ENCODE measurements at places on chromosomes 6 and 20.

DNA sequence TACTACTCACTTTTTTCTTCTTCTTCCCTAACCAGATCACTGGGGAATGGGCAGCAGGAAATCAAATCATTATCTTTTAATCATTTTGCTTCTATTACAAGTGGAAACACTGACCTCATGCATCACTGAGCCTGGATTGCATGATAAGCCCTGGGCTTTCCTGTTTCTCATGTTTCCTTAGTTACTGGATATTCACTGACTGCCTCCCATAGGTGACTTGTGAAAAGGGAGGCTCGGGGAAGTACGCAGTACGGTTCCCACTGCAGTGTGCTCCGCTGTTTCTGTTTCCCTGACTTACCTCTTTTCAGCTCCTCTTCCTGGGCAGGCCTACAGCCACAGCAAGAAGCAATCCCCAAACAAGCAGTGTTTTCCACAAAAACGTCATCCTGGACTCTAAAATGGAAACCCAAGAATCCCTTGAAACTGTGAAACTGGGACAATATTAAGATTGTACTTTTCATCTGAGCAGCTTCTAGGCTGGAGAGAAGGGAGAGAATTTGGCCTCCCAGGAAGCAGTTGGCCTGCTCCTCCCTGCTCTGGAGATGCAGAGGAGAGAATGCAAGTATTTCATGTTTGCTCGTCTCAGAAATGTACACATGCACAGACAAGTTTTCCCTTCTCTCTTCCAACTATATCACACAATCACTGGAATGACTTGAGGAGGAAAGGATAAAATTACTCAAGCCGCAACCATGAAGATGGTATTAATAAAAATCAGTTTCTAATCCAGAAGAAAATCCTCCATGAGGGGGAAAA lies 13.1 kb downstream of the BTNL2 start:
- DNase-seq, result no peak

DNA sequence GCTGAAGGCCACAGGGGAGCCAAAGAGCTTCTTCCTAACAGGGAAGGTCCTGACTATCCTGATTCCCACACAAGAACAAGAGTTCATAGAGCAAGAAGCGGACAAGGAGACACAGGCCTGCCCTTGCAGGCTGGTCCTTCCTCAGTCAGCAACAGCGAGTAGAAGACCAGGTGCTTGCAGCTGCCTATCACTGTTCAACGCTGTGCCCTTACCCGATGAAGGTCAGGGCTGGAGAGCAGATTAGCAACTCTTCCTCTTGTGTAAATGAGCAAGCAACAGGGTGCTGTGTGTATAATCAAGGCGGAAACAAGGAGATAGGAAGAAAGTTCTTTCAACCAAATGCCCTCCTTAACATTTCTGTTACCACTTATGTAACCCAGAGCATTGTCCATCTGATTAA lies 115.3 kb upstream of the SPACA1 start:
- DNase-seq, result no peak

DNA sequence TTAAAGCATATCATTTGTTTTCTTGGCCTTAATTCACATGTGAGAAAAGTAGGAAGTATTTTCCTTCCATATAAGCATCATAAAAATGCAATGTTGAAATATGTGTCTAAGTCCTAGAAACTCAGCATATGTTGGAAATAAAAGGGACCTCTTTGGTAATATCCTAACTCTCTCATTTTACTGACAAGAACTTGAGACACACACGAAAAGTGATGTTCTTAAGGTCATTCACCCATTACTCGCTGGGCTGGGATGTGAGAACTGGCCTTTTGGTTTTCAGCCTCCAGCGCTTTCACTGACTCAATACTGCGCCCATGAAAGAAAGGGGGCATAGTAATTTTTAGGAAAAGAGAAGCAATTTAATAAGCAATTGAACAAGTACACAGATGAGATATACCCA lies 153.5 kb upstream of the SCGN start:
- DNase-seq, result no peak

DNA sequence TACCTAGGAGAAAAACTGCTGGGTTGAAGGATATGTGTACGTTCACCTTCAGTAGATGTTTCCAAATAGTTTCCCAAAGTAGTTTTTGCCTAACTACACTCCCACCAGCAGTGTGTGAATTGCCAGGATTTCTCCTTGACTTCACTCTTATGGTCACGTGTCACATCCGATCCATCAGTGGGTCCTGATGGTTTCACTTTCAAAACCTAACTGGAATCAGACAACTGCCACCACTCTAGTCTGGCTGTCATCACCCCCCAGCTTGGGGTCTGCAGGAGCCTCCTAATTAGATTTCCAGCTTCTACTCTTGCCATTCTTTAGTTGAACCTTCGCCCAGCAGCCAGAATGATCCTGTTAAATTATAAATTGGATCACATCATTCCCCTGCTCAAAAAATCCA lies 8.5 kb upstream of the SLC12A5 start:
- DNase-seq, result no peak

DNA sequence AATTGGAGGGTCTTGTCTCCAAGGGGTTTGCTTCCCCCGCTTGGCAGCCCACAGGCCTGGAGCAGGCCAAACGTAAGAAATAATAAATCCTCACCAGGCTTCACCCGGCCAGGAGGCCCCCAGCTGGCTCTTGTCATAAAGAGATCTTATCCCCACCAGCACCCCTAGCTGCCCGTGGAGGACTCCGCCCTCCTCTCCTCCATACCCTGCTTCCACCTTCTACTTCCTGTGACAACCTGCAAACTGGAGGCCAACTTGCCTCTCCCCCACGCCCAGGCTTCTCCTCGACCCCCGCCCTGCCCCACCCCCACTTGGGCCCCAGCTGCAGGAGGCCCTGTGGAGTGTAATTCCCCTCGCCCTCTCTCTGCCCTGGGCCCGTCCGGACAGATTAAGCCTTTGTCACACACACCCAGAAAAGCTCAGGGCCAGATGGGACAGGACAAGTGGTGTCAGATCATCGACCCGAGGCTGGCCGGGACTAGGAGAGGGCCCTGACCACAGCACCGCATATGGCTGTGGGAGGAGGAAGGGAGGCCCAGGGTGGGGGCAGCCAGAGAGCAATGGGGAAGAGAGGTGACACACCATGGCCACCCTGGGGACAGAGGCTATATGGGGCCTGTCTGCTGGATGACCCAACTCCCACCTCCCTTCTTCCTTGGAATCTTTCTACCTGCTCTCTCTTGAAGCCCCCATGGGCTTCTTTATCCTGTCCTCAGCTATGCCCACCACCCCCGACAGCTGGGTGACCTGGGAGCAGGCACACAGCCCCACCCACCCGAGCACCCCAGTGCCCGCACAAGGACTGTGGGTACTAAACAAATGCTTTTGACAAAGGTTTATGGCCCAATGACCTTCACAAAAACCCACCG lies 3.9 kb downstream of the NOL4L start:
- no peak for DNase-seq

DNA sequence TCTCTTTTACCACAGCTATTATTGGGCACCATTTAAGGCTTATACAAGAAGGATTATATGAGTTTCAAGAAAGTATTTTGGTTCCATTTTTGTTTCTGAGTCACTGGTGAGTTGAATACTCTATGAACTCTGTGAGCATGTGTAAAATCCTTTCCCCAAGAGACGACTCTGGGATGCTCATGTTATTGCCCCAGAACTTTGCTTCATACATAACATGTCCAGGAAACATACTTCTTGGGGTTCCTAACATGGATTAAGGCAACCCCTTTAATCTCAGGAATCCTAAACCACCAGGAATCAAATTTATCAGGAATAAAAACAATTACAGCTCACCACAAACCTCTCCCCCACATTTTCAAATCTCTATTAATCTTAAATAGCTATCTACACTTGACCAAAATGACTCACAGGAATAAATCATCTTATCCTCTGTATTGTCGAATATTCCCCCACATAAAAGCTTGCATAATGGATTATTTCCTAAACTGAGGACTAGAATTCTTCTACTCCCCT lies 117.5 kb upstream of the COL21A1 start:
- no peak for DNase-seq

All from CD8-positive, alpha-beta memory T cell (primary cell).